ENCODE measurements at places on chromosomes 7 and 10. TPM values are rescaled to one million over a fixed set of nuclear protein-coding genes. Genes with fewer than 3 reads are reported as not detected.

C10orf53 gene
- total RNA-seq: not detected

DNA sequence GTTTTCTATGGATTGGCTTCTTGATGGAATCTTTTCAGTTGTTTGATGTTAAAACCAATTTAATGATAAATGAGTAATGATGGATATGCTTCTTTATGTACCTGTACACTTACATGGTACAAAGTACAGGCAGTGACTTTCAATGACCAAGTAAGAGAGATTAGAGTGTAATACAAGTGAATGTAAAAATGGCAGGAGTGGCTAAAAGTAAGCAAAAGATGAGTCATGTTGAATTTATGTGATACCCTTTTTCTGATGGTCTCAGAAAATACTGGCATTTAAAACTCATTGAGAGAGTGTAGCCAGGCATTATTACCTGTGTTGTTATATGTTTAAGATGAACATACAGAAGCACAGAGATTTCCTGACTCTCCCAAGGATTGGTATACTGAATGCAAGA, 97.1 kb downstream of the GPR85 start:
- H3K4me3 ChIP-seq: no peak overlapping the region
- no peaks in the 10 kb centered on the region for H3K4me1 ChIP-seq

NXPH1 gene
- total RNA-seq: not detected

HERC4 gene
- 65.2 TPM for total RNA-seq

DNA sequence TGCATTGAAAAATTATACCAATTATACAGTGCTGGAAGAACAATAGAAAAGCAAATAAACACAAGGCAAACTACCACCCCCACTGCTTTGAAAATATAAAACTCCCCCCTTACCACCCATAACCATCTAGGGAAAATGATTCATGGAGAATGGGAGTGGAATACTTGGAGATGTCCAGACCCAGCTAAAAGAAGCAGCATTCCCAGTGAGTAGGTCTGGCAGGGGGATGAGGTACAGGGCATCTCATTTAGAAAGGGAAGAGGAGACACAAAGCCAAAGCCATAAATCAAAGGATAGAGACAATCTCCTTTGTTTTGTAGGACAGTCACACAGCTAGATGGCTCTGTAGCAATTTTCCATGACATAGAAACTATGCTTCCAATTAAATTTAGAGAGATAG, 36.0 kb upstream of the DGKI start:
- no peak overlapping the region for H3K4me3 ChIP-seq
- H3K27ac ChIP-seq: peak overlapping the region; percentile 55
- DNase-seq: no peak
- no peaks in the 10 kb centered on the region for H3K27me3 ChIP-seq

GATA3 gene
- total RNA-seq: 112 TPM

GPC2 gene
- 3.8 TPM for total RNA-seq

CCDC172 gene
- not detected for total RNA-seq

- no peak for DNase-seq
- H3K4me3 ChIP-seq: no peak overlapping the region
- H3K36me3 ChIP-seq: peaks cover 55% of the 10 kb centered on the region
- no peak overlapping the region for H3K27ac ChIP-seq
- H3K4me1 ChIP-seq: peaks cover 7% of the 10 kb centered on the region
These were observed 4.3 kb downstream of the PGAM2 start for GRCh38 chr7:44060948-44061644.

DNA sequence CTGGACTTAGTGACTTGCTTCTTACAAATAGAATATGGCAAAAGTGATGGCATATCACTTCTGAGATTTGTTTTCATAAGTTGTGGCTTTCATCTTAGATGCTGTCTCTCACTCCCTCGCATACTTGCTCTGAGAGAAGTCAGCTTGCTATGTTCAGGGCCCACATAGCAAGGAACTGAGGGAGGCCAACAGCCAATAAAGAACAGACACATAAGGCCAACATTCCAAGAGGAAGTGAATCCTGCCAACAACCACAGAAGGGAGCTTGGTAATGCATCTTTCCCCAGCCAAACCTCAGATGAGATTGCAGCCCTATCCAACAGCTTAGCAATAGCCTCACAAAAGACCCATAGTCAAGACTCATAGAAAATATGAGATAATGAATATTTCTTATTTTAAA, 39.2 kb upstream of the DMTF1 start:
- H3K4me3 ChIP-seq: no peak overlapping the region
- H3K36me3 ChIP-seq: no peaks in the 10 kb centered on the region
- H3K27me3 ChIP-seq: peaks cover 7% of the 10 kb centered on the region
- H3K27ac ChIP-seq: no peak overlapping the region
- no peak for DNase-seq

DNA sequence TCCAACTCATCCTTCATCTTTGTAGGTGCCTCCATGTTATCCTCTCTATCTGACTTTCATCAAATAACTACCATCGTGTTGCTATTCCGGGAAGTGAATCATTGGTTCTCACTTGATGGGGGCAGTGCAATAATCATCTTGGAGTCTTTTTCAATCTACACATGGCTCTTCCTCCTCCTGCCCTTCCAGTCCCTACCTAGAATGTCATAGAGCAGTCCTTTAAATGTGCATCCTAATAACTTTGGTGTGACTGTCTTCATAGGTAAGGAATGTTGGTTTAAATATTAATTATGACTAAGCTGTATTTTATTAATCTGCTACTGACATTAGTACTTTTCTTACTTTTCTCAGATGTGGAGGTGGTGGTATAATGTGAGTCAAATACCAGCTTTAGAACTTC, 8.4 kb upstream of the CDK14 start:
- no peaks in the 10 kb centered on the region for H3K36me3 ChIP-seq
- no peak overlapping the region for H3K4me3 ChIP-seq
- H3K27ac ChIP-seq: no peak overlapping the region
- DNase-seq: no peak

HMX3 gene
- total RNA-seq: not detected

DNA sequence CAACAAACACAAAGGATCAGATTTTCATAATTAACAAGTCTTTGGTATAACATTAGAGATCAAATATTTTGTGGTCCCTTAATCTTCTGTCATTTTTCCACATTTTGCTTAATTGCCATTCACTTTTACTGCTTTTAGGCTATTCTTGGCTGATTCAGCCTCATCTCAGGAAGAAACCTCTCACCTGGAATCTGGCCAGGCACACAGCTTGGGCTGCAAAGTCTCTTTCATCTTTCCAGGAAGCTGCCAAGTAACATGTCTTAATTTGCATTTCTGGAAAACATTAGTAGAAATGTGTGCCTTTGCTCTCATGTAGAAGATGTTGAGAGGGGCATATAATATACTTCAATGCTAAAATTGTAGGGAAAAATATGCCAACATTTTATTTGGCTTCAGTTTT, 174.2 kb upstream of the STEAP4 start:
- H3K27me3 ChIP-seq: no peaks in the 10 kb centered on the region
- no peaks in the 10 kb centered on the region for H3K36me3 ChIP-seq
- no peak overlapping the region for H3K4me3 ChIP-seq
- H3K27ac ChIP-seq: no peak overlapping the region
- DNase-seq: no peak

PLXNA4 gene
- total RNA-seq: 1.4 TPM

LIPN gene
- not detected for total RNA-seq

- no peak overlapping the region for H3K27ac ChIP-seq
- no peak overlapping the region for H3K4me3 ChIP-seq
- peaks cover 3% of the 10 kb centered on the region for H3K27me3 ChIP-seq
- no peak for DNase-seq
- no peaks in the 10 kb centered on the region for H3K4me1 ChIP-seq
These were observed 8.6 kb downstream of the PNLIPRP2 start for GRCh38 chr10:116629340-116629739.

GRCh38 chr10:98332623-98333269, 64.8 kb upstream of the LOXL4 start:
- no peak overlapping the region for H3K27ac ChIP-seq
- DNase-seq: no peak
- H3K36me3 ChIP-seq: no peaks in the 10 kb centered on the region
- H3K4me1 ChIP-seq: no peaks in the 10 kb centered on the region
- peaks cover 21% of the 10 kb centered on the region for H3K27me3 ChIP-seq

C10orf67 gene
- total RNA-seq: not detected

PLCE1 gene
- total RNA-seq: 0.03 TPM

DNA sequence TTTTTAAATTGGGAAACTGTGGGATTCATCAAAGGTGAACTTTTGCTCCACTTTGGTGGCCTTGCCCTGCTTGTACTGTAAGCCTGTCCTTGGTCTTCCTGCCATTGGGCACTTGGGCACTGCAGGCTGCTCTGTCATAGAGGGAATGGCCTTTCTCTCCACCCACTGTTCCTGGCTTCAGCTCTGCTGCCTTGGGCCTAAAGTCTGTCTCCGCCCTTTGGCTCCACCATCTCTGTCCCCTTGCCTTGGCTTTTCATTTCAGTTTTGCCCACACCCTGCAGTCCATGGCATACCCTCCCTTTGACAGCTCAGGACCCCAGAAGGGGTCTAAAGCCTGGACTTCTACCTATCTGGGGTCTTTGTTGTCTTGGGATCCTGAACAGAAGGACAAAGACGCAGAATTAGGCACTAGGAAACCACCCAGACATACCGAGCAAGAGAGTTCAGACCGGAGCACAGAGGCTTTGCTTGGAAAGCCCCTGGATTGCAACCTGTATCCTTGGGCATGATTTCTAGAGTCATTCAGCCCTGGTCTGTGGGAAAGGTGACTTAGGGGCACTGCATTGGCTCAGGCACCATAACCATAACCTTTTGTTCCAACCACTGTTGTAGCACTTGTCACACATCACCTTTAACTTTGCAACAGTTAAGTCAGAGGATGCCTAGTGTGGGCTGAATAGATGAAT, 5.2 kb upstream of the ARHGAP22 start:
- no peak overlapping the region for H3K27ac ChIP-seq
- no peak overlapping the region for H3K4me3 ChIP-seq
- H3K27me3 ChIP-seq: peaks cover 27% of the 10 kb centered on the region
- DNase-seq: no peak

DNA sequence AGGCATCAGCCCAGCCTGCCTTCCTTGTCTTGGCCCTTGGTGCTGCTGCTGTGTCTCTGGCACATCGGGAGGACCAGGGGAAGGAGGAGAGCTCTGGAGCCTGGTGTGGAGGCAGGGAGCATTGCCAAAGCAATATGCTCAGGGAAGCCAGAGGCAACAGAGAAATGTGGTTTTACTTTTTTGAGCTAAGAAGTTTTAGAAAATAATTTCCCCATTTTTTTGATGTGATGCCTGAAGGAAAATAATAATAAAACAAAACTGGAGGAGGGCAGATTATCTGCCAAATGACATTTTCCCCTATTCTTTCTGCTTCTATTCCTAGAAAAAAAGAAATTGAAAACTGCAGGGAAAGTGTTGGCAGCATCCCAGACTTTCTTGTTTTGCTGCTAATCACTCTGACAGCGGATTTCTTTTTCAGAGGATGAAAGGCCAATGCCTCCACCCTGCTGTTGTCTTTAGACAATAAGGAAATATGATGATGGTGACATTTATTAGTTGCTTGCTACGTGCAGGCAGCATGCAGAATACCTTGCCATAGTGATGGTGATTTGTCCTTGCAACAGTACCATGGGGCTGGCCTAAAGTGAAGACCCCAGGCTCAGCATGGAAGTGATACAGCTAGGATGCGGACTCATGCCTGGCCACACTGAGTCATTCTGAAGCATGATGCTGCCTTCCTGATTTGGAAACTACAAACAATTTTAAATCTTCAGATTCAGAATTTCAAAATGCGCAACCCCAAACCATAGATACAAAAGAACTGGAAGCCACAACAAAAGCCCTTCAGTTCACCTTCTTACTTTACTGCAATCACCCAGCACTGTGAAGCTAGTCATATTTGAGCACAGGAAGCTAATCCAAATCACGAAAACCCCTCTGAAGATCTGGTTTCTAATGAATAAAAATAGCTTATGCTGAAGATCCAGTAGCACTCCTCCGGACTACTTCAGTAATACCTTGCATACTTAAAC, 260.2 kb upstream of the TMEM72 start:
- no peak overlapping the region for H3K4me3 ChIP-seq
- no peaks in the 10 kb centered on the region for H3K4me1 ChIP-seq
- no peak for DNase-seq
- H3K27me3 ChIP-seq: no peaks in the 10 kb centered on the region
- H3K27ac ChIP-seq: no peak overlapping the region
- no peaks in the 10 kb centered on the region for H3K36me3 ChIP-seq

C10orf105 gene
- 0.25 TPM for total RNA-seq

DNA sequence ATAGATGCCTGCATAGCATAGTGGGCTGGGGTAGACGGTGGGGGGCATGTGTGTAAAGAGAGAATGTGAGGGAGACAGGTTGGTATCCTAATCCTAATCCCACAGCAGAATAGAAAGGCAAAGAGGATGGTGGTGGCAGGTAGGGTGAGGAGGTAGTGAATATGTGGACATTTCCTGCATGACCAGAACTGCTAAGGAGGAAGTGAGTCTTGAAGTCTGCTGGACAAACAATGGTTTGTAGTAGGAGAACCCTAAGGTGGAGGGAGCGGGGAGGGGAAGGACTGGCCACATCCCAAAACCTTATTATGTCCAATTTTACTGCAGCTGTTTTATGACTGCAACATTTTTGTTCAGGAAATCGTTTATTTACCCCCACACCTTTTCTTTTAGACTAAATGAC, 279.7 kb downstream of the AUTS2 start:
- H3K27ac ChIP-seq: no peak overlapping the region
- no peaks in the 10 kb centered on the region for H3K36me3 ChIP-seq
- no peaks in the 10 kb centered on the region for H3K27me3 ChIP-seq
- no peaks in the 10 kb centered on the region for H3K4me1 ChIP-seq
- no peak for DNase-seq

DNA sequence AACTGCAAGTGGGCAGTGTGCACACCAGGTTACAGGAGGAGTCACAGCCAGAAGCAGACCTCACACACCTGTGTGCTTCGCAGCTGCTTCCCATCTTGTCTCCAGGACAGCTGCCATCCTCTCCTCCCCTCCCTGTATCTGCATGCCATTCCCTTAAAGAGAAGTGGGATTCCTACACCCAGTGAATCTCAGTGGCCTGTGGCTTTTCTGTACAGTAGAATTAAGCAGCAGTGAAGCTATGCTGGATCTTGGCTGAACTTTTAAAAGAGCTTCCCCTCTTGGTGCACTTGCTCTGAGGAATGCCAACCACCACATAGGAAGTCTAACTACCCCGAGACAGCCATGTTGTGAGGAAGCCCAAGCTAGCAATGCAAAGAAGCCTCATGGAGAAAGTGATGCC, 236.5 kb upstream of the ZMIZ1 start:
- H3K27me3 ChIP-seq: peaks cover 24% of the 10 kb centered on the region
- no peak overlapping the region for H3K27ac ChIP-seq

EGR2 gene
- total RNA-seq: 4.8 TPM

GPR15LG gene
- not detected for total RNA-seq

DNA sequence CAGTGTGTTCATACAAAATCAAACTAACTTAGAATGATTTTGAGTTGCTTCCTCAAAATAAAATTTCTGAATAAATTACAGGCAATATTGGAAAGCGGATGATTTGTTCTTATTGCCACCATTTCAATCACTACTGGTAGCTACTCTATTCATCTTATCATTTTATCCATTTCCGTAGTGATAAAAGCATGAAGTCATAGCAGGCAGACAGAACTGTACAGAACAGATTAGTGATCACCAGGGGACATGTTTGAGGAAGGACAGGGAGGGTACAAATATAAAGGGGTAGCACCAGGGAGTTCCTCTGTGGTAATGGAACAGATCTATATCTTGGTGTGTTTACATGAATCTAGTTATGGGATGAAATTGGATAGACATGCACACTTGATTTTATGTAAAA, 138.5 kb downstream of the WNT2 start:
- peaks cover 2% of the 10 kb centered on the region for H3K4me1 ChIP-seq
- H3K27ac ChIP-seq: no peak overlapping the region
- no peaks in the 10 kb centered on the region for H3K36me3 ChIP-seq
- no peak for DNase-seq

Measured in activated CD4-positive, alpha-beta memory T cell treated with anti-CD3 and anti-CD28 coated beads, Interleukin-2, amount 10 ng/mL, durations not matched to agents 7 days and 5 days (primary cell).